RWPE1 (cell line): ENCODE measurements at places on chromosomes 4 and X.
A peak's percentile ranks its signal among the peaks of the same experiment; 100 is the strongest.

GRCh38 chr4:126748736-126749135, 884.0 kb upstream of the INTU start:
- no peak for DNase-seq

- DNase-seq = no peak
Measured at GRCh38 chr4:61739887-61740286, 539.8 kb downstream of the ADGRL3 start.

GRCh38 chr4:76195326-76195725, 18.3 kb downstream of the SCARB2 start:
- no peak for DNase-seq

DNA sequence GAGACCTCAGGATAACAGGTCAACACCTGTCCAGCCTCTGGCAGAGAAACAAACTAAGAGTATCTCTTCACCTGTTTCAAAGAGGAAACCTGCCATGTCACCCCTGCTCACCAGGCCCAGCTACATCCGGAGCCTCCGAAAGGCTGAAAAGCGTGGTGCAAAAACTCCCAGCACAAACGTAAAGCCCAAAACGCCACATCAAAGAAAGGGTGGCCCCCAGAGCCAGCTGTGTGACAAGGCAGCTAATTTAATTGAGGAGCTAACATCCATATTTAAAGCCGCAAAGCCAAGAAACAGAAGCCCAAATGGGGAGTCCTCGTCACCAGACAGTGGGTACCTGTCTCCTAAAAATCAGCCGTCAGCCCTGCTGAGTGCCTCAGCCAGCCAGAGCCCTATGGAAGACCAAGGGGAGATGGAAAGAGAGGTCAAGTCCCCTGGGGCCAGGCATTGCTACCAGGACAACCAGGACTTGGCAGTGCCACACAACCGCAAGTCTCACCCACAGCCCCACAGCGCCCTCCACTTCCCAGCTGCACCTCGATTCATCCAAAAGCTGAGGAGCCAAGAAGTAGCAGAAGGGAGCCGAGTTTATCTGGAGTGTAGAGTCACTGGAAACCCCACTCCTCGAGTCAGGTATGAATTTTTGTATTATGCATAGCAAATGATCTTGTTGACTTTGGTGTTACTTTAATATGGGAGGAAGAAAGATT, 15.1 kb downstream of the PALLD start:
- no peak for DNase-seq

DNA sequence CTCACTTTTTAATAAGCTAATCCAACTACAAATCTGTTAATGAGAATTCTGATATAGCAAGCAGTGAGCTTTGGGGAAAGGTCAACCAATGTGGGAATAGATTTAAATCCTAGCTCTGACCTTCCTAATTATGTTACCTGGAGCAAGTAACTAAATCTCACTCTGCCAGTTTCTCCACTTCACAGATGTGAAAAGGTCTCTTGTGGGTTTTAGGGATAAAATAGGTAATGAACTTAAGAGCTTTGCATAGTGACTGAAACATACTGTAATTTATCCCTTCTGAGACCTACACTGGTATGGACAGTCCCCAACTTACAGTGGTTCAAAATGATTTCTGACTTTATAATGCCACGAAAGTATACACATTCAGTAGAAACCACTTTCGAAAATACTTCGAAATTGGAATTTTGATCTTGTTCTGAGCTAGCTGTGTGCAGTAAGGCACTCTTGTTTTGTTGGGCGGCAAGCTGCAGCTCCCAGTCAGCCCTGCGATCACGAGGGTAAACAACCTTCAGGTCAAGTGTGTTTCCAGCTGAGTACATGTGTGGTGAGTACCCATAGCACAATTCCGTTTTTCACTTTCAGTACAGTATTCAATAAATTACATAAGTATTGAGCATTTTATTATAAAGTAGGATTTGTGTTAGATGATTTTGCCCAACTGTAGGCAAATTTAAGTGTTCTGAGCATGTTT, 93.7 kb downstream of the ADGRL3 start:
- no peak for DNase-seq

DNA sequence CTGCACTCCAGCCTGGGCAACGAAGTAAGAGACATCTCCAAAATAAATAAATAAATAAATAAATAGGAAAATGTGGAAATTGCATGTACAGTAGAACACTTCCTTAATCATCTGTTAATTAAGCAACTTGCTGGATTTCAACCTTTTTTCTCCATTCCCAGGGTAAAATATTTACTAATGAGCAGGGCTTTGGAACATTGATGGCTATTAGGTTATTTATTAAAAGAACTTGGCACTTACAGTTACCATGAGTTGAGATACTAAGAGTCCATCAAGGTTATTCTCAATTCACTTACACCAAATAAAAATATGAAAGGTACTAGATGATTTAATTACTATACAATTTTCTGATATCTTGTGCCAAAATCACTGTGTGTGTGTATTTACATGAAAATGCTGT, 607.1 kb downstream of the PCDH18 start:
- DNase-seq = no peak

DNA sequence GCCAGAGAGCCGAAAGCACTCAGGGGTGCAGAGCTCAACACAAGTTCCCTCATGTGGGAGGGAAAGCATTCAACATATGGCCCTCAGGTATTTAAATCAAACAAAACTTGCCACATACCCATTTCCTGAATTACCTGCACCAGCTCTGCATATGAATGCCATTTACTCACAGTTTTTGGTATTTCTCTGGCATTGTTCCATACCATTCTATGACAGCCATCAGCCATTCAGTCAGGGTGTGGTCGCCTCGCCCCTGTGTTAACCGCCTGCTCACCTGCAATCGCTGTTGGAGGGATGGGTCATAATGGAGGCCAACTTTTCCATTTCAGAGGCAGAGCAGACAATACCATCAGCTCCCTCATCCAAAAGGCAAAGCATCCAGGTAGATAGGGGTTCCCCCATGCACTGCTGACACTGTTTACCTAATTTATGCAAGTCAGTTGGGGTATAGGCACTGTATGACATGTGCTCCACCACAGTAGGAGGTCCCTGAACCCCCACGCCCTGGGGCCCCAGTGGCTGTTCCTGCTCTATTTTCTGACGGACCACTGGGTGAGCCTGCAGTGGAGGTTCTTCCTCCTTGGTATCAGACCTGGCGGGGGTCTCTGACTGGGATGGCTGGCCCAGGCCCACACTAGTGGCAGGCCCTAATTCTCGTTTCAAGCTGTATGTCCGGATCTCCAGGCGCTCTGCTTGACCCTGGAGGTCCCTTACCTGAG, 227.1 kb downstream of the ADGRL3 start:
- DNase-seq = peak; percentile 45

- peak; percentile 5 for DNase-seq
Measured at GRCh38 chrX:29299684-29300083, 712.4 kb downstream of the IL1RAPL1 start.

DNA sequence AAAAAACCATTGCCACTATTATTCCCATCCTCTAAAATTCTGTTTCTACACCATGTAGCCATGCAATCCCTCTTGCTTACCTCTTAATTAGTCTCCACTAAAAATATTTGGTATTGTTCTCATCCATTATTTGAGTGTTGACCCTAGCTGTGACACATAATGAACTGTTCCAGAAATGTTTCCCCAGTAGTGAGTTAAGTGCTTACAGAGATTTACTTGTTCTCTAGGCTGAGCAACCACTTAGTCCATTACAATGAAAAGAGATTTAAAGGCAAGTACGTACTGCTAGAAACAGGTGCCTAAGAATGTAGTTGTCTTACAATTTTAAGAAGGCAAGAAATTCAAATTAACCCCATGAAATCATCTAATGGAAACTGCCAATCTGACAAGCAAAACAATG, 112.7 kb upstream of the PTPN13 start:
- no peak for DNase-seq

DNA sequence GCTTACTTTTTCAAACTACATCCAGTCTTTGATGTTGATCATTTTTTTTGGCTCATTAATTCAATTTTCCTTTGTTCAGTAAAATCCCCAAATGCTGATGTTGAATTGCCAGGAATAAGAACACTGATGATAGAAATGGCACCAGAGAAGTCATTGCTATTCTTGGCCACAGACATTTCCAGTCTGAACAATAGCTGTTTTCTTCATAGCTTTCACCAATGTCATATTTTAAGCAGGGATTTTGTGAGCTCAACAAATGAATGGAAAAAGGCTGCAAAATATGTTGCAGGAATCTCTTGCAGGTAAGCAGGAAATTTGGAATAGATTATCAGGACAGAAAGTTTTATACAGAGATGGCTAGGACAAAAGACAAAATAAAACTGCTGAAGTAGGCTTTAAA, 40.5 kb upstream of the GLRB start:
- DNase-seq = no peak

DNA sequence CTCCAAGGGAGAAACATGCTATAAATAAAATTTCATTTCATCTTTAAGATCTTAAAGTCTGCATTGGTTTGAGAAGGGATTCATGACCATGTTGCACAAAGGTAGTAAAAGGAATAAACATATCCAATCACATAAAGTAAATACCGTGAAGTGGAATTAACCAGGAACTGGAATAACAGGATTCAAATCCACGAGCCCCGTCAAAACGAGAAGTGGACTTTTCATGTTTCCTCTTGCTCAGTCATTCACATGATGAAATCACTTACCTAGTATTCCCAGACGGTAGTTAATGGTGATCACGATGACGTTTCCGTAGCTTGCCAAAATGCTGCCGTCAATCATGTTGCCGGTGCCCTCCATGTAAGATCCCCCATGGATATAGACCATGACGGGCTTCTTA, 199.7 kb downstream of the NLGN4X start:
- DNase-seq = no peak

DNA sequence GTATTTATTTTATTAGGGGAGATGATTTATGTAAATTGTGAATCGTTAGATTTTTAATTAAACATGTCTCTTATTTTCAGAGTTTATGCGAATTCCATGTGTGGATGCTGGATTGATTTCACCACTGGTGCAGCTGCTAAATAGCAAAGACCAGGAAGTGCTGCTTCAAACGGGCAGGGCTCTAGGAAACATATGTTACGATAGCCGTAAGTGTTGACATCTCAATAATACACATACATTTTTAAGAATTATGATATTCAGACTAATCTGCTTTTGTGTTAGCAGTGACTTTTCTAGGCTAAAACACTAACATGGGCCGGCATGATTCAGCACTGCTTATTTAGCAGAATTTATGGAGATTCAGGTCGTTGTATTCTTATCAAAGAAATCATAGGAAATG, 91.2 kb downstream of the RAP1GDS1 start:
- no peak for DNase-seq

DNA sequence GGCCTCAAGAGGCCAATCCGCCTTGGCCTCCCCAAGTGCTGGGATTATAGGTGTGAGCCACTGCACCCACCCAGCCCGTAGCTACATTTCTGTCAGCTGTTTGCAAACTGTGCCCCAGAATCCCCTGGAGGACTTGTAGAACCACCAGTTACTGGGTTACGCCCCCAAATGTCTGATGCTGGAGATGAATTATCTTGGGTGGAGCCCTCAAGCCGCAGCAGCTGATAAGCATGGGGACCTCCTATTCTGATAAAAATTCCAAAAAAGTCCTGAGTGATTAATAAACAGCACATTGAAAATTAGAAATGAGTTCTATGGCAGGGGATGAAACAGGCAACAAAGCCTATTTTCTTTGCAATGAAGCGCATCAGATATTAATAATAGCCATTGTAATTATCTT, 105.0 kb downstream of the PTTG2 start:
- DNase-seq = no peak

- peak; percentile 32 for DNase-seq
Measured at GRCh38 chr4:98260047-98260578, 1.1 kb upstream of the RAP1GDS1 start.

- peak; percentile 24 for DNase-seq
Measured at GRCh38 chrX:150692831-150693724, at the start of gene MTMR1. Gene MTMR1 (plus strand): TSS chrX:150693396. CDS start chrX:150693531, 135 bp downstream.

DNA sequence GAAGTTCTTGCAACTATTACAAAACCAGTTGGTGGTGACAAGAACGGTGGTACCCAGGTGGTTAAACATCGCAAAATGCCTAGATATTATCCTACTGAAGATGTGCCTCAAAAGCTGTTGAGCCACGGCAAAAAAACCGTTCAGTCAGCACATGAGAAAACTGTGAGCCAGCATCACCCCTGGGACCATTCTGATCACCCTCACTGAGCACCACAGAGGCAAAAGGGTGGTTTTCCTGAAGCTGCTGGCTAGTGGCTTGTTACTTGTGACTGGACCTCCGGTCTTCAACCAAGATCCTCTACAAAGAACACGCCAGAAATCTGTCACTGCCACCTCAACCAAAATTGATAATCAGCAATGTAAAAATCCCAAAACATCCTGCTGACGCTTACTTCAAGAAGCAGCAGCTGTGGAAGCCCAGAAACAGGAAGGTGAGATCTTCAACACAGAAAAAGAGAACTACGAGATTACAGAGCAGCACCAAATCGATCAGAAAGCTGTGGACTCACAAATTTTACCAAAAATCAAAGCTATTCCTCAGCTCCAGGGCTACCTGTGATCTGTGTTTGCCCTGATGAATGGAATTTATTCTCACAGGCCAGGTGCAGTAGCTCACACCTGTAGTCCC, 21.4 kb upstream of the SLC10A6 start:
- DNase-seq = no peak

DNA sequence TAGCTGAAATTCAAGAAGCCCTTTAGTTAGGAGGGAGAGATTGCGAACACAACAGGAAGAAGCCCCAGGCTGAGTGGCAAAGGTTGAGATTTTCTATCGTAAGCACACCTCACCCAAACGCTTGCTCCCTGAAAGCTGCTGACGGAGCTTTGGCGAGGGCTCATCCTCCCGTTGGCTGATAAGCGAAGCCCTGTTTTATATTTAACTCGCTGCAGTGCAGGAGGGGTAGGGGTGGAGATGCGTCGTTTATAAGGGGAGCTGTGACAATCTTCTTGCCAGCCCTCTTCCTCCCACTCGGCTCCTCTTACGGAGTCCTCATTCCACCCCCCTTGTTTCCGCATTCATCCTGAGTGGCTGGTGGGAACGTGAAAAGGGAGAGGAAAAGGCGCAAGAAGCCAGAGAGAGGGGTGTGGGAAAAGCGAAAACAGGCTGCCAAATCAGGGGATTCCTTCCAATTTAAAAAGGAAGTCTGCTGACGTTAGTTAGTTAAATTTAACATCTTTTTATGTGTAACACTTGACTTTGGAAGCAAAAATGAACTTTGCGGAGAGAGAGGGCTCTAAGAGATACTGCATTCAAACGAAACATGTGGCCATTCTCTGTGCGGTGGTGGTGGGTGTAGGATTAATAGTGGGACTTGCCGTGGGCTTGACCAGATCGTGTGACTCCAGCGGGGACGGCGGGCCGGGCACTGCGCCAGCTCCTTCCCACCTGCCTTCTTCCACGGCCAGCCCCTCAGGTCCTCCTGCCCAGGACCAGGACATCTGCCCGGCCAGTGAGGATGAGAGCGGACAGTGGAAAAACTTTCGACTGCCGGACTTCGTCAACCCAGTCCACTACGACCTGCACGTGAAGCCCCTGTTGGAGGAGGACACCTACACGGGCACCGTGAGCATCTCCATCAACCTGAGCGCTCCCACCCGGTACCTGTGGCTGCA, at the start of gene ENPEP:
ENPEP (plus strand) TSS at position 275 of the 938 bp plus-strand sequence; CDS start at position 535, 260 bp downstream.
- DNase-seq = no peak

- DNase-seq = no peak
Measured at GRCh38 chr4:22241415-22241814, 274.5 kb downstream of the ADGRA3 start.

DNA sequence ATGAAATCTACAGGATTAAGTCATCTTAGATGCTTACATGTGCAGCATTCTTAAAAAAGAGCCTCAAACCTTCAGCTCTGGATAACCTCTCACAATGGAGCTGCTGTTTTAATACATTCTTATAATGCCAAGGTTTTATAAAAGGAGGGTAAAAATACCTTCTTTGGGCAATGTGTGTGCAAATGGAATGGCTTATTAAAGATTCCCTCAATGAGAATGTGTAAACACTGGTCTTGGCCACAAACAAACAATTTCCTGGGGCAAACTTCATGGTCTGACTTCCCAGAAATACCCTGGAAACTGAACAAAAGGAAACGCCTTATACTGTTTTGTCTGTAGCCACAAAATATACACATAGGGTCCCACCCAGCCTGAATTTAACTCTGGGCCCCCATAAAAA, 148.6 kb upstream of the INTU start:
- DNase-seq = no peak
